Stimulated activated naive B cell treated with anti-CD40 and anti-IgM and Interleukin-4, amounts not matched to agents 10 μg/mL and 1 μg/mL and 100 μg/mL, for 72 hours (primary cell): ENCODE measurements at places on chromosomes 12 and 14.

- no peak for DNase-seq
Observed at GRCh38 chr12:1502831-1503230, 91.5 kb downstream of the FBXL14 start.

- no peak for DNase-seq
Observed at GRCh38 chr12:86230516-86231146, 25.6 kb downstream of the MGAT4C start.

- no peak for DNase-seq
Observed at GRCh38 chr14:73403181-73403752, 55.1 kb downstream of the NUMB start.

- DNase-seq: no peak
Observed at GRCh38 chr14:20422886-20423285, 9.6 kb upstream of the TEP1 start.

- no peak for DNase-seq
Observed at GRCh38 chr14:94028450-94028826, 2.3 kb downstream of the OTUB2 start.
